ENCODE measurements at places on chromosomes 1 and 21. TPM values are rescaled to one million over a fixed set of nuclear protein-coding genes. Genes with fewer than 3 reads are reported as not detected.

Gene GUK1
- 210 TPM for total RNA-seq

Gene BEND5
- 8.6 TPM for total RNA-seq

Gene CDKN2C
- total RNA-seq, result 11.9 TPM

Gene CELSR2
- 7.3 TPM for total RNA-seq

Gene TRABD2B
- total RNA-seq, result 4.3 TPM

Gene RHEX
- total RNA-seq, result 0.52 TPM

Gene IL19
- not detected for total RNA-seq

Gene MPL
- total RNA-seq, result not detected

Gene DNAJC11
- 16.1 TPM for total RNA-seq

Gene ASCL5
- total RNA-seq, result 1.0 TPM

Gene HSPG2
- 179 TPM for total RNA-seq

- DNase-seq, result no peak
These were observed 36.7 kb downstream of the PEX14 start for GRCh38 chr1:10511494-10511885.

- DNase-seq, result no peak
These were observed 37.5 kb upstream of the HOOK1 start for GRCh38 chr1:59776960-59777852.

GRCh38 chr1:151013518-151013917 is 5.3 kb downstream of the PRUNE1 start:
- DNase-seq, result peak; percentile 70

DNA sequence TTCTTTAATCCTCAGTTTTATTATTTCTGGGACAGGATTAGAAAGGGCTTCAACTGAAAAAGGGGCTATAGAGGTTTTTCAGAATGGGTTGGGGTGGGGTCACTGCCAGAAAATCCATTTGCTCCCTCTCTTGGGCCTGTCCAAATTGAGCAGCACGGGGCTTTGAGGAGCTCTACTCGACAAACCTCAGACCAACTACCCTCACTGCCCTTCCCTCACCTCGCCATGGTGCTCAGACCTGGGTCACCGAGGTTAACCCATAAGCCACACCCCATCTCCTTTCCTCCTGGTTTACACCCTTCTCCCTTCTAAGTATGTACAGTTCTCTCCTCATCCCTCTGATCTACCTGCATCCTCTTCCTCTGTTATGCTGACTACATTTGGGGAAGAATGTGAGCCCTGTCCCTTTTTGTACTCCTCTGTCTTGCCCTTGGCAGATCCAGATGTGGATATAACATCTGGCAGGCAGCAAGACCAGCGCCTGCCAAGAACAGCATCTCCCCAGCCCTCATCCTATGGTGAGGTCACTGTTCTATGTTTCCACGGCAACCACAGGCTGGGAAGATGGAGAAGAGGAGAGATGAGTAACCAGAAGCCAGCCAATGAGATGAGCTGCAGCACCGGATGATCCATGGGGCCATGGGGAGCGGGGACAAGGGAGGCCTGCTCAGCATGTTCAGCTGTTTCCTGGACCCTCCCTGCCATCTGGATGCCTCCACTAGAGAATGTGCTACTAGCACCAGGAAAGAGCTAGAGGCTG is 3.7 kb upstream of the FABP3 start:
- DNase-seq, result no peak

DNA sequence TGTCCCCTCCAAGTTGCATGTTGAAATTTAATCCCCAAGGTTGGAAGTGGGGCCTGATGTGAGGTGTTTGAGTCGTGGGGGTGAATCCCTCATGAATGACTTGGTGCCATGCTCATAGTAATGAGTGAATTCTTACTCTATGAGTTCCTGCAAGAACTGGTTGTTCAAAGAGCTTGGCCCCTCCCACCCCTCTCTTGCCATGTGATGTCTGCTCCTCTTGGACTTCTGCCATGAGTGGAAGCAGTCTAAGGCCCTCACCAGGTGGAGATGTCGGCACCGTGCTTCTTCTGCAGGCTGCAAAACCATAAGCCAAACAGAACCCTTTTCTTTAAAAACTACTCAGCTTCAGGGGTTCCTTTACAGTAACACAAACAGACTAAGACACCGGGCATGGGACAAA is 14.3 kb downstream of the G0S2 start:
- DNase-seq, result peak; percentile 29

DNA sequence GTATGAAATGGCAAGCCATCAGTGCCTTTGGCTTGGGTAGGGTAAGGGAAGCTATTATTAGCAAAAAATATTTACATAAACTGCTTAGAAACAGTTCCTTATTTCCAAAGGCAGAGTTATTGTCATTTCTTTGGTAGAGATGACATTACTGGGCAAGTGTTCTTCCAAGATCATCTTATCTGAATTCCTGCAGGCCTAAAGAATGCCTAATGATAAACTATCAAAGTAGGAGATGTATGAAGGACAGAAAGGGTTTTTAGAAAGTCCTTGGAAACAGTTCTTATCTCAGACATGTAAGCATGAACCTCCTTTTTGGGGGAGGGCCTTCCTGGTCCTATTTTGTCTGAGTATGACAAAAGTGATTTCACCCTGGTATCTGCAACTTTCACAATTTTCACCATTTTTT is 5.1 kb upstream of the FRRS1 start:
- no peak for DNase-seq

DNA sequence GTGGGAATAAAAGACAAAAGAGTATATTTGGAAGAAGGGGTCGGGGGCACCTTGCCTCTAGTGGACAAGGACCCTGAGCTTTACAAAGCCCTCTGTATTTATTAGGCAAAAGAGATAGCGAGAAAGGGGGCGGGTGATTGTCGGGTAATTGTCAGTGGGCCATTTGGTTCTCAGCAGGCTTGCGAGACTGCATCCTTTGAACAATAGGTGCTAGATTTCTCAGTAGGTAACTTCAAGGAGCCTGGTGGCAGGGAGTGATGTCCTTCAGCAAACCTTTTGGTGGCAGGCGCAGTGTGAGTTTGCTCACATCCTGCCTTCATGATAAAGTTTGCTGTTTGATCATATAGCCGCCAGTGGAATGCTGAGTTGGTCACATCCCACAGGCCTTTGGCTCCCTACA is 71.4 kb downstream of the AXDND1 start:
- no peak for DNase-seq

DNA sequence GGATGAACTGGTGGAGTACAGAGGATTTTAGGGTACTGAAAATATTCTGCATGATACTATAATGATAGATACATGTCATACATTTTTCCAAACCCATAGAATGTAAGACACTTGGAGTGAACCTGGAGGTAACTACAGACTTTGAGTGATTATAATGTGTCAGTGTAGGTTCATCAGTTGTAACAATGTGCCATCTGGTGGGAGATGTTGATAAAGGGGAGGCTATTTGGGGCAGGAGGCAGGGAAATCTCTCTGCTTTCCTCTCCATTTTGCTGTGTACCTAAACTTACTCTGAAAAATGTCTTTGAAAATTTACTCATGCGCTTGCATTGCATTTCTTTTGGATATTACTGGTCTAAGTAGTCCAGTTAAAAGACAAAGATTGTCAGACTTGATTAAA is 35.2 kb downstream of the PTBP2 start:
- no peak for DNase-seq

GRCh38 chr1:85320371-85321131 is 44.1 kb upstream of the BCL10 start:
- no peak for DNase-seq

DNA sequence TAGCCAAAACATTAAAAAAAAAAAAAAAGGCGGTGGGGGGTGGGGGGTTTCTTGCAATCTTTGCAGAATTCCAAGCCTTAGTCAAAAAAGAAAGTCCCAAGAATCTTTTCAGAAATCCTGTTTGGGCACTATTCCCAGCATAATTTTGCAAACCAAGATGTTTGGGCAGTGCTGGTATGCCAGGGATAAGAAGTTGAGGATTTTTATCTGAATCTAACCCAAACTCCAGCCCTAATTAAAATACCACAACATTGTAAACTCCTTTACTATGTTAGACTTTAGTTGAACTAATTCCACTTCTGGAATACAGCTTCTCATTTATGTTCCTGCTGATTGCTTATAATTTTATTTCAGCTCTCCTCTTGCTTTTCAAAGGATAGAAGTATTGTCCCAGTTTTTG is 504.1 kb upstream of the ADGRL2 start:
- no peak for DNase-seq

GRCh38 chr1:96721053-96721415 is 550 bp upstream of the PTBP2 start:
- DNase-seq, result no peak

DNA sequence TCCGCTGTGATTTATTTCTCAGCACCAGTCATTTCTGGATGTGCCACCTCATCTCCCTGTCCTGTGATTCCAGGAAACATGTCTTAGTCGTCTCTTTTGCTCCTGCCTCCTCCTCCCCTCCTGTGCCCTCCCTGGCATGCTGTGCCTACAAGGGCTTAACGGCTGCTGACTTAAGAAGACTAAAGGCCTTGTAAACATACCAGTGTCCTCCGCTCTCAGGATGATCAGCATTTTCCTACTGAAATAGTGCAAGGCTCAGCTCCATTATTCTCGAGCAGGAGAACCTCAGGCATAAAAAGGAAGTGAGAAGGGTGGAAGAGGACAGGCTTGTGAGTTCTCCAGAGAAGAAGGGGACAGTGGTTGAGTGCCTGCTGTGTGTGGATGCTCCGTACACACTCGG is 61.6 kb upstream of the RUNX3 start:
- DNase-seq, result no peak

GRCh38 chr1:204896787-204897469 is 26.3 kb downstream of the NFASC start:
- no peak for DNase-seq

DNA sequence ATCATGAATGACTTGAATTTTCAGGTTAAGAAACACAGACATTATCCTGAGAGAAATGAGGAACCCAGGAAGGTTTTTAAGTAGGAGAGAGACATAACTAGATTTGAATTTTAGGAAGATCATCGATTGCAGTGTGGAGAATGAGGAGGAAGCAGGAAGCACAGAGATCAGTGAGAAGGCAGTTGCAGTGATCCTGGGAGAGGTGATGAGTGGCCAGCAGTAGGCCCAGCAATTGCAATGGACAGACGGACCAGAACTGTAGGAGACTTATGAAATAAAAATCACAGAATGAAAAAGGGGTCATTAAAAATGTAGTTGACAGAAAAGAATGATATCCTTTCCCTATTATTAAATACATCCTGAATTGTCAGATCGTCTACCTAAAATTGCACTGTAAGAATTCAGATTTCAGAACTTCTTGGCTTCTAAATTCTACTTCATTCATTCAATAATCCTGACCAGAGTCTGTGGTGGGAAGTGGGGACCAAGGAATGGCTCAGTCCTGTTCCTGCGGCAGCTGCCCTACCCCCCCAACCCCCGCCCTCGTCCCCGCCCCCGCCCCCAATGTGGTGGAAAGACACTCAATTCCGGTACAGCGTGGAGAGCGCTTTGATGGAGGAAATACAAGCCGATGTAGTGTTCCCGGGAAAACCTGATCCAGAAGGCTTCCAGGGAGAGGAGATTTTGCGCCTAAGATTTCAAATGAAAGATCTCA is 35.1 kb downstream of the SLC2A1 start:
- no peak for DNase-seq

DNA sequence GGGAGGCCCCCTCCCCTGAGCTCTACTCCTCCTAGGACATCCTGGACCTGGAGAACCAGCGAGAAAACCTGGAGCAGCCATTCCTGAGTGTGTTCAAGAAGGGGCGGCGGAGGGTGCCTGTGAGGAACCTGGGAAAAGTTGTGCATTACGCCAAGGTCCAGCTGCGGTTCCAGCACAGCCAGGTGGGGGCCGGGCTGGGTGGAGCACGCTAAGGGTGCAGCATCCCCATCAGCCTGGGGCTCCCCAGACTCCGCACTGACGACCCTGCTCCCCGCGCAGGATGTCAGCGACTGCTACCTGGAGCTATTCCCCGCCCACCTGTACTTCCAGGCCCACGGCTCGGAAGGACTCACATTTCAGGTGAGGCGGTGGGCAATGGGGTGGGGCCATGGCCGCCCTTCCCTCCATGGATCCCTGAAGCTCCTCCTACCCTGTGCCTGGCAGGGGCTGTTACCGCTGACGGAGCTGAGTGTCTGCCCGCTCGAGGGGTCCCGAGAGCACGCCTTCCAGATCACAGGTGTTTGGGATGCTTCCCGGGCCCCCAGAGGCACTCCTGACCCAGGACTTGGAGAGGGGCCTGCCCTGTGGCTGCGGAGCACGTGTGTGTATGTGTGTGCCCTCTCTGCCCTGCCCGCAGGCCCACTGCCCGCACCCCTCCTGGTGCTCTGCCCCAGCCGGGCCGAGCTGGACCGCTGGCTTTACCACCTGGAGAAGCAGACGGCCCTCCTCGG is 4.1 kb downstream of the PLEKHN1 start:
- DNase-seq, result no peak

- peak; percentile 61 for DNase-seq
These were observed 342.7 kb upstream of the NR5A2 start for GRCh38 chr1:199684686-199685273.

GRCh38 chr1:33823830-33824229 is 40.0 kb upstream of the HMGB4 start:
- no peak for DNase-seq

DNA sequence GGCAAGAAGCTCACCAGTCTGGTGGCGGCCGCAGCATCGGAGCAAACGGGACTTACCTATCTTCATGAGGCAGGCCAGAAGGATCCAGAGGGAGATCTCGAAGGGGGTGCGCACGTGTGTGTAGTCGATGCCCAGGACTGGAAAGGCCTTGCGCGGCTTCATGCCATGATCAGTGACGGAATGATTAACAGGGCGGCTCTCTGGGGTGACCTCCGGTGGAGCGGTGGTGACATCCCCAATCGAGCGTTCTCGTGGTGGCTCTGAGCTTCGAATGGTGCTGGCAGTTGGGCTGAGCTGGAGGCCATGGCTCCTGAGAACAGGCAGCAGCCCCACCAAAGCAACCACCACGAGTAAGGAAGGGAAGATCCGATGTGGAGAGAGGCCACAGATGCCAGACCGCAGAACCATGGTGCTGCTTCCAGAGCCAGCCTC is 982 bp downstream of the SLC9A1 start:
- no peak for DNase-seq

DNA sequence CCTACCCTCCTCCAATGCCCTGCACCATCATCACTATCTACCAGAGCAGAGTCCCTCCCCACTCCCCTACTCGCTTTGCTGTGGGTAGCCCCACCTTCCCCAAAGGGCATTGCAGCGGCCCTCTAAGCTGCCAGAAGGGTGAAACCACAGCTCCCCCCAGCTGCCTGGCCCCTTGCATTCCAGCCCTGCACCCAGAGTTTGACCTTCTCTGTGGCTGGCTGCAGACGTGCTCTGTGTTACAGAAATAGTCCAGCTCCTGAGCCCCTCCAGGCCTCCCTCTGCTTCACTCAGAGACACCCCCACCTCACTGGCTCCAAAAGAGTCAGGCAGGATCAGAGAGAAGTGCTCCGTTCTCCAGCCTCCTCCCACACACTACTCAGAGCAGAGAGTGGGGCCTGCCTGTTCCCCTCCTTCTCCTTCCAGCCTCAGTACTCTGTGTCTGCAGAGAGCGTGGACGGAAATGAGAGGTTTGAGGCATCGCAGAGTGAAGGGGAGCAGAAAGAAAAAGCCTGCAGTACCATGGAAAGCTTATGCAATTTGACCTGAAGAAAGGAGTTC is 63.2 kb downstream of the PLEKHA6 start:
- no peak for DNase-seq

- DNase-seq, result no peak
These were observed 33.0 kb upstream of the TTC22 start for GRCh38 chr1:54834007-54834541.

GRCh38 chr1:94820936-94821335 is 779 bp downstream of the SLC44A3 start:
- DNase-seq, result no peak

Data from body of pancreas (tissue), 4 donors.